ENCODE measurements at places on chromosomes 3 and 15.

DNA sequence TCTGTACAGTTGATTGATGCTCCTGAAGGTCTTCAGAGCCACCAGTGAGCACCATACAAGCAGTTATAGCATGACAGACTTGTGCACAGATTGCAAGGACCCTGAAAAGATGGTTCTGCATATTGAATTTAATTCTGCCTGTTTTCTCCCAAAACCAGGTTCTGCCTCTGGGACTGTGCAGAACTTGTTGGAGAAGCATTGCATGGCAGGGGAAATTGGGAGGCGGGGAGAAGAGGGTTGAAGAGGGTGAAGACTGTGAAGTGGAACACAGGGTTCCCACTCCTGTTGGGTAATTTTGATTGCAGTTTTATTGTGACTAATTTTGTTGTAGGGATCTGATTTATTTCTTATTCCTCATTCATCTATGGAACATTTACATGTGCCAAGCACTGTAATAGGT lies 10.3 kb downstream of the ZNF80 start:
- no peak for DNase-seq

DNA sequence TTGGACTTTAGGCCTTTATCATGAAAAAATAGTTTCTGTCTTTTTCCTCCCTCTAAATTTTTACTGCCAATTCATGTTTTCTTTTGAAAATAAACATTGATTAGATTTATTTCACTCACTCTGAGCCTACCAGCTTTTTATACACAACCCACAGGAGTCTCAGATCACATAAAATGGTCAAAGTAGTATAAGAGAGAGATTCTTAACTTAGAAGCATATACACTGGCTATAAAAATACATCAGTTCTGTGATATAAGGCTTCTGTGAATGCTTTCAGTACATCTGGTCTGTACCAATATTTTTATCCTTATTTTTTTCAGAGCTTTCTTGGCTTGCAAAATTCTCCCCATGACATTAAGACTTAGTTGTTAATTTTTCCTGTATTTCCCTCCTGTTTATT lies 117.0 kb upstream of the PTX3 start:
- DNase-seq, result no peak

- no peak for DNase-seq
Measured at GRCh38 chr15:29711531-29711930, 110.7 kb downstream of the TJP1 start.

GRCh38 chr15:73030122-73030679 lies 22.1 kb upstream of the NEO1 start:
- no peak for DNase-seq

GRCh38 chr15:79724312-79724711 lies 172.5 kb downstream of the MTHFS start:
- DNase-seq, result no peak

DNA sequence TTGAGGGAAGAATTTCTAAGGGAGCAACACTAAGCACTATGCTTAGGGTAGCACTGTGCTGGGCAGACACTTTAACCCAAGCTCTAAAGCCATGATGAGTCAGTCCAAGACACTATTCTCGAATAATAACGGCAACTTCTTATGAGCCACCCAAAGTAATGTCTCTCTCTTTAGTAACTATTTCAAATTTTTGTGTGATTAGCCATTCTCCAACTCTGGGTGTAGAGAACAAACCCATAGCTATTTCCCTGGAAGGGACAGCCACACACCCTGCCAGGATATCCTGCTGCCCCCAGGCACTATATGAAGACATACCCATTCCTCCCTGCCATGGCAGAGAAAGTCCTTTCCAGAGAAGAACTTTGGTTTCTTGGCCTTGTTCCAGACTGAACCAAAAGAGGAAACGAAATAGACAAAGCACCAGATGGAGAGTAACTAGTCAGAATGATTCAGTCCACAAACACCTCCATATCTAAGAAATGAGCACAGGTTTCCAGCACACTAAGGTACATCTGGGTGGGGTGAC lies 384.9 kb upstream of the THBS1 start:
- DNase-seq, result no peak

GRCh38 chr3:21624524-21624923 lies 126.5 kb downstream of the ZNF385D start:
- DNase-seq, result no peak

DNA sequence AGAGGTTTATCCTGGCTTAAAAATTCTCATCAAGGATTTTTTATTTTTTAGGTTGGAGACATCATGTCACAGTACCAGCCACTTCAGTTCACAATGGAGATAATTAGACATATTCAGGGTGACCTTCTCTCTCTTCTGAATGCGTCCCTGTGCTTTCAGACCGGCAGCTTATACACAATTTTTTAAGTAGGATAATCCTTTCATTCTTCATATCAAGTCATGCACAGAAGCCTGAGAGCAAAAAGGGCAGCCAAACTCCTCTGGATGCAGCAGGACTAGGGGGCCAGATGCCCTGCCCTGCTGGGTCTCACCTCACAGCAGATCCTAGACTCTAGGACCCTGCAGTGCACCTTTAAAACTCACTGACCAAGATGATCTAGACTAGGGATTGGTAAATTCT lies 210.4 kb downstream of the ERC2 start:
- no peak for DNase-seq

DNA sequence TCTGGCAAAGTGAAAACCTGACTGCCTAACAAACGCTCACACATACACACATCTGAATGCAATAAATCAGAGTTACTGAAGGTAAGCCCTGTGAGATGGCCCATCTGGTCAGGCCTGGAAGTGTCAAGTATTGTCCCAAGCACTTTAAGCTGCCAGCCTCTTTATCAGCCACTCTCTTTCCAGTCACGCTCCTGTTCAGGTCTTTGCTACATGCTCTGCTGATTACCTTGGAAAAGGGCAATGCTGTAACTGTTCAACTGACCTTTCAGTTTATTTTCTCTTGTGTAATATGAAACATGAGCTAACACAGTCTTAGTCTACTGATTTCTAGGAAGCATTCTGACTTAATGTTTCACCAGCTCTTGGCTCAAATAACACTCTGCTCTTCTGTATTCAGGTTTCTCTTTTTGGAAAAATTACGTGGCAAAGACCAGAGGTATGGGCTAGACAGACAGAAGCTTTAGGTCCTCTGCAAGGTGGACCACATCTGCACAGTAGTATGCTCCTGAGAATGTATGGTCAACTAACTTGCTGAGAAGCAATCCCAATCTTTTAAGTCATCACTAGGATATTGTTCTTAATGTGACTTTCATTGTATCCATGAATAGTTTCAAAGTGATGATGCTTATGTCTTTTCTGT lies 44.5 kb downstream of the GBE1 start:
- DNase-seq, result peak; percentile 75

DNA sequence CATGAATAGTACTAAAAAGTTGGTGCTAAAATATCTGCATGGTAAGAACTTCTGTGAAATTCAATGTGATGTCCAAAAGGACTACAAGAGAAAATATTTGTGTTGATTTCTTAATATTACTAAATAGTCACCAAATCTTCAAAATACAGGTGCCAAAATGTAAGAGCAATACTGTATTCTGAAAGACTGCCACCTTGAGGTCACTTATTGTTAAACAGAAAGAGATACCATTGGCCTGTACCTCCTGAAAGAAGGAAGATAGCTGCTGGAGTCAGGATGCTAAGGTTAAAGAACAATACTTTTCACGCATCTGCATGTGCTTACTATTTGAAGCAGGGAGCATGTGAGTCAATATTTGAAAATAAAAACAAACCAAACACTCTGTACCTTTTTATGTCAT lies 72.0 kb upstream of the LSAMP start:
- no peak for DNase-seq

DNA sequence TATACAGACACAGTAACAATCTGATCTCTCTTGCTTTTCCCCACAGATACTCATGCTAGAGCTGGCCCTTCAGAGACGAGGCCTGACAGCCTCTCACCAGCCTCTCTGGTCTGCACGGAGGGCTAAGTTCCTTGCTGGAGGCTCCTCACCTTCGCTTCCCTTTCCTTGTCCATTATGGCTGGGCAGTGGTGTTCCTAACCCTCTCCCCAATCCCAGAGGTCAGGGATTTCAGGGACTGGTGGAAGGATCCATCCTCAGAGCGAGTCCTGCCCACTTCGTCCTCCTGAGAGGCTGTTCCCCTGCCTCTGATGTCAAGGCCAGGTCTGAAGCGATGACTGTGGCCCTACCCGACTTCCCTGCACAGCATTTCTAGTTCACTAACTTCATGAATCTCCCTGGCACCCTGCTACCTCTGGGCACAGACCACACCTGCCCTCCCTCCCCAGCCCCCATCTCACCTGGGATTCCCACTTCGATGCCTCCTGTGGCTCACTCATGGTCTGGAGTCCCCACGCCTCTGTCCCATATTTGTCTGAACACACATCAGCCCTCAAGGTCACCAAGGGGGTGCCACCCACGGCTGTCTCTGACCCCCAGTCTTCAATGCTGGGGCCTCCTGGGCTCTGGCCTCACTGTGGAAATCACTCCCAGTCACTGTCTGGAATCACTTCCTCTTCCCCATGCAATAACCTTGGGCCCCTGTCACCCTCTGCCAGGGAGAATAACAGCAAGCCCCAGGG lies 124.9 kb upstream of the PRR20G start:
- DNase-seq, result no peak

- DNase-seq, result no peak
Measured at GRCh38 chr15:85718271-85718971, 76.3 kb downstream of the KLHL25 start.

- DNase-seq, result no peak
Measured at GRCh38 chr3:26099692-26100091, 309.8 kb downstream of the OXSM start.

- DNase-seq, result no peak
Measured at GRCh38 chr15:39430389-39430788, 150.5 kb upstream of the THBS1 start.

DNA sequence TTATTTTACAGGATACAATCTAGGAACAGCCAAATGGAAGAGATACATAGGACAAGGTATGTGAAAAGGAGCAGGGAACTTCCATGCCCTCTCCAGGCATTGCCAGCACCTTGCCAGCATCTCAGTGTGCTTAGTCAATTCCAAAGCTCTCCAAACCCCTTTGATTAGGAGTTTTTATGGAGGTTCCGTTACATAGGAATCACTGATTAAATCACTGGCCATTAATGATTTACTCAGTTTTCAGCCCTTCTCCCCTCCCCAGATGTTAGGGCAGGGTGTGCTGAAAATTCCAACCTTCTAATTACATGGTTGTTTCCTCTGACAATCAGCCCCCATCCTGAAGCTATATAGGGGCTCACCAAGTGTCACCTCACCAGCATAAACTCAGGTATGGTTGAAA lies 11.5 kb downstream of the MYLK start:
- DNase-seq, result no peak

DNA sequence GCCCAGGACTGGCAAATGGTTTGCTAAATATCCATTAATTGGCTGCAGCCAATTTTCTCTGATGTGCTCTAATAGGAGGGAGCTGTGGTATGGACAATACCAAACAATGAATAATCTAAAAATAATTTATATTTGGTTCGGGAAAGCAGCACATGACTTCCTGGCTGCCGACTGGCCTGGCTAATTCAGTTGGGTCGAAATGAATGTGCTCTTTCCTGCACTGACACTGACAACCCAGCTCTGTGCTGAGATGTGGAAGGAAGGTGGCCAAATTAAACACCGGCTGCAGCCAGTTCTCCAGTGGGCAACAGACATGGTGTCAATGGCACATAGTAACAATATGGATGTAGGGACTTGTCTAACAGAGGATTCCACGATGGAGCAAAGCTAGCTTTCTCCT lies 21.1 kb upstream of the COLQ start:
- DNase-seq, result no peak

DNA sequence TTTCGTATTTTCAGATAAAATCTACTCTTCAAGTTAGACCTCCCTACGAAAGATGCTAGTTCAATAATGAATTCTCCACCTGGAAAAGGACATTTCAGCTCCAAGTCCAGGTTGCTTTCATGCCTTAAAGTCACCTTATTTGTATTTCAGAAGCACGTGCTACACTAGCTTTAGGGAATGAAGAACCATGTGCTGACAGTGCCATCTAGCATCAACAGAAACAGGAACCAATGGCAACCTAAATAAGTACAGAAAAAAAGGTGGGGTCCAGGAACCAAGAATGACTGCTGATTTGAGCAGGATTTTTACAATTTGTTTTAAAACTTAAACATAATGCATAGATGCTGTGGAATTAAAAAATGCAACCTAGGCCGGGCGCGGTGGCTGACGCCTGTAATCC lies 77.6 kb upstream of the SNRPN start:
- DNase-seq, result no peak

DNA sequence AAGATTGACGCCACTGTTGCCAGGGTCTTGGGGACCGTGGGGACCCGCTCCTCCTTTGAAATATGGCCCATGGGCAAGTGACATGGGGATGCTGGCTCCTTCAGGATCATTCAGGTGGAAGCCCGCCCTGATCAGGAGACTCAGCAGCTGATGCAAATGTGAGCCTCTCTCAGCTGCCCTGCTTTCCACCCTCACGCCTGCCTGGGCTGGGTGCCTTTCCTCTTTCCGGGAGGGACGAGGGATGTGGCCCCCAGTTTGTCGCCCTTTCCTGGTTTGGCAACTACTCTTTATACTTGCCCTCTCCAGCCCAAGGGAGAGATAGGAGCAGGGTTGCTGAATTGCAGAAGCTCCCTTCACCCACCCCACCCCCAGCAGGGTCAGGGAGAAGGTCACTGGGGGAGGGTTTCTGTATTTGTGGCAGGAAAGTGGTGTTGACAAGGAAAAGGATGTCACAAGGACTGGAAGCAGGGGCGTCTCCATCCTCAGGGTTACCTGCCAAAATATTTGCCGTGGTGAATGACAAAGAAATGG lies 21.8 kb downstream of the DNASE1L3 start:
- DNase-seq, result no peak

GRCh38 chr3:133967992-133968892 lies 61.5 kb downstream of the SLCO2A1 start:
- no peak for DNase-seq

- DNase-seq, result no peak
Measured at GRCh38 chr15:93920204-93920603, 311.2 kb upstream of the MCTP2 start.

- DNase-seq, result no peak
Measured at GRCh38 chr15:57948351-57949289, 116.9 kb downstream of the ALDH1A2 start.

DNA sequence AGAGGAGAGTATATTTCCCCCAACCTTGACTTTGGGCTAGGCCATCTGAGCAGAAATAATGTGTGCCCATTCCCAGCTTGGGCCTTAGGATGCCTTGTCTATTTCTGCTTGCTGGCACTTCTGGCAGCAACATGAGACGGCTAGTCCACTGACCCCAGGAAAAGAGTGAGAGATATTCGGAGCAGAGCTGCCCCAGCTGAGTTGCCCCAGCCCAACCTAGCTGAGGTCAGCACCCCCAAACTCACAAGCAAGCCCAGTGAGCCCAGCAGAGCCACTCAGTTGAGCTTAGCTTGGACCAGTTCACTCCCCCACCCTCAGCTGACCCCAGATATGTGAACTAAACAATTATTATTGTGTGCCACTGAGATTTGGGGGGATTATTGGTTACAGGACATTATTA lies 20.2 kb downstream of the ITGA11 start:
- DNase-seq, result no peak

DNA sequence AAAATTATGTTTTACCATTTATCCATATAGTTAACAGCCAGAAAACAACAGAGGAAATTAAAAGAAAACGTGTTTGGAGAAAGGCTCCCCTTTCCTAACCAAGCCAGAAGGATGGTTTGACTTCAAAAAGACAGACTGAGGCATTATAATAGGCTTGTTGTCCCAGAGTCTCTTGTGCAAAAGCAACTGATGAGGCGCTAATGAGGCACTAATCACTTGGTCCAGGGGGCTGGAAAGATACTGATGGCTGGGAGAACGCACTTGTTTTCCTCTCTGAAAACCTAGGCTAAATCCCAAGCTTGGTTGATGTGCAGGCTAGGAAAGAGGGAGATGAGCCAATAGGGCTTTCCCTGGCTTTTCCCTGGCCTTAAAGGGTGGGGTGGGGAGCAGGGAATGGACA lies 389.6 kb downstream of the NTRK3 start:
- DNase-seq, result no peak

- DNase-seq, result no peak
Measured at GRCh38 chr3:36943601-36944000, 1.3 kb downstream of the TRANK1 start.

Measured in body of pancreas (tissue), 4 donors.